ENCODE measurements at places on chromosomes 12 and 14.

- DNase-seq: no peak
Observed at GRCh38 chr12:121669521-121669900, at the start of gene MORN3. Gene MORN3, minus strand, starts transcription at chr12:121669654. Its CDS starts 171 bp downstream, at chr12:121669483.

GRCh38 chr12:67147447-67147846, 121.7 kb upstream of the CAND1 start:
- DNase-seq: no peak

GRCh38 chr12:127293507-127294310, 973.3 kb upstream of the TMEM132C start:
- peak; percentile 34 for DNase-seq

GRCh38 chr12:8018666-8019581, 13.6 kb upstream of the FOXJ2 start:
- no peak for DNase-seq

- DNase-seq: no peak
Observed at GRCh38 chr14:71163050-71163841, 256.0 kb downstream of the PCNX1 start.

- no peak for DNase-seq
Observed at GRCh38 chr12:52691076-52691840, 11.1 kb upstream of the KRT1 start.

GRCh38 chr14:21018286-21018685, 6.6 kb downstream of the NDRG2 start:
- DNase-seq: no peak

- DNase-seq: no peak
Observed at GRCh38 chr12:50024805-50025186, 498 bp downstream of the RACGAP1 start.

DNA sequence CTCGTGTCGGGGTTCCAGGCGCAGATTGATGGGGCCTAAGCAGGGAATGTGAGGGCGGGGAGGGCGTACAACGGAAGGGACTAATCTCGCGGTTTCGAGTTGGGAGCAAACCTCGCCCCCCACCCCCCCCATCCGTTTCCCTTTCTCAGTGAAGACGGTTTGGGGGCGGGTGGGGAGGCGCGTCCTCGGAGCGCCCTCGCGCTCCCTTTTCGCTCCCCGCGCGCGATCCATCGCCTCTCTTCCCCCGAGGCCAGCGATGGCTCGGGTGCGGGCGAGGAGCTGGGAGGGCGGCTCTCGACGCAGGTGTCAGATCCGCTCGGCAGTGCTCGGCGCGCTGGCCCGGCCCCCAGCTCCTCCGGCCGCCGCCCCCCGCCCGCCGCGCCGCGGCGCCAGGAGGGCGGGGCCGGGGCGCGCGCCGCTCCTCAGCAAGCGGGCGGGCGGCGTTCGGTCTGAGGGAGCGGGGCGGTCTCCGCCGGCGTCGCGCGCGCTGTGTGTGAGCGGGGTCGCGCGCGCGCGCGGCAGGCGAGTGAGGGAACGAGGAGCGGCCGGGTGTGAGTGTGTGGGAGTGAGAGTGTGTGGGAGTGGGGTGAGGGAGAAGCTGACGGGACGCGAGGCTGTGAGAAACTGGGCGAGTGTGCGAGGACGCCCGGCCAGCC, at the start of gene RIMKLB:
Gene RIMKLB, plus strand, starts transcription at position 516 of the 656 bp plus-strand sequence. CDS start 15,876 bp downstream, outside the sequence.
- DNase-seq: no peak

- no peak for DNase-seq
Observed at GRCh38 chr12:57479376-57480115, at the start of gene ARHGAP9. Gene ARHGAP9, minus strand, starts transcription at chr12:57479866. Its CDS starts 460 bp downstream, at chr12:57479406.

DNA sequence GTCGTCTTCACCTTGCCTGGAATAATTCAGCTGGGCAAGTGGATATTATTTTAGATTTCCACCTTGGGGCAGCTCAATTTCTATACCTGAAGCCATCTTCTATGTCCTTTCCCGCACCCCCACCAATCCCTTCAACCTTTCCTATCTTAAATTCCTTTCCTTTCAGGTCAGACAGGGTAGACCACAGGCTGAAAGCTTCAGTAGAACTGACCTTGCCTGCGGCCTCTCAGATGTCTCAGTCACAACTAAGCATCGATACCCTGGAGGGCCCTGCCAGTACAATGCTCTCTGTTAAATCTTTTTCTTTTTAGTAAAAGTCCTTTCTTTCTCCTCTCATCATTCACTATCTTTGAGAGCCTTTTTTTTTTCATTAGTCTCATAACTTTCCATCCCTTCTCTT, 38.9 kb downstream of the SLC2A14 start:
- no peak for DNase-seq

DNA sequence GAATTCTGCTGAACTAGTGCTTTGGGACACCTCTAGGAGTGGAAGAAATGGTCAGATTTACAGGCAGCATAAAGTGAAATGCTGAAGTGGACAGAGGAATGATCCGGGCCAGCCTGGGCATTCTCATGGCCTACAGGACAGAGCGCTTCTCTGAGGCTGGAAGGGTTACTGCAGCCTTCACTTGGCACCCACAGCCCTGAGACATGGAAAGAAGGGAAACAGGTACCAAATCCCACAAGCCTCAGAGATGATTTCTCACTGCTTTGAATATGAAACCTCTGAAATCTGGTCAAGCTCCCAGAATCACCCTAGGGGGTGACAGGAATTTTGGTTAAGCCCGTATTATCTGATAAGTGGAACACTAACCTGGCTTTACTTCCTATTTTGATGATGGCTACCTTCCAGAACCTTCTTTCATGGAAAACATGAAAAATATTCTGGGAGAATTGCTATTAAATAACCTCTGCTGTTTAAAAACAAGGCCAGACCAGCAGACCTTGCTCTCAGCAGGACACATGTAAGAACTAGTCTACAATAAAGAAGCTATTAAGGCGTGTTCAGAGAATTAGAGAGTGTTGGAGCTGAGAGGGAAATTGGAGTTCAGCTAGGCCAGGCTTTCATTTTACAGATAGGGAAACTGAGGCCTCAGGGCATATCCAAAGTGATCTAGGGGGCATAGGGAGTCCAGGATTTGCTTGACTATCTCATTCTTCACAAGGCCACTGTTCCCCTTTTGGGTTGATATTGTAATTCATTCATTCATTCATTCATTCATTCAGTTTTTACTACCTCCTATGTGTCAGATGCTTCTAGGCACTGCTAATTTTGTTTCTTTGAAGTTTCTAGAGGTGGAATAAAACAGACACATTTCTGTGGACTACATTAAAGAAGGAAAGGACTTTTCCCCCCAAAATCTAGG, 281.5 kb downstream of the ZFP36L1 start:
- no peak for DNase-seq

DNA sequence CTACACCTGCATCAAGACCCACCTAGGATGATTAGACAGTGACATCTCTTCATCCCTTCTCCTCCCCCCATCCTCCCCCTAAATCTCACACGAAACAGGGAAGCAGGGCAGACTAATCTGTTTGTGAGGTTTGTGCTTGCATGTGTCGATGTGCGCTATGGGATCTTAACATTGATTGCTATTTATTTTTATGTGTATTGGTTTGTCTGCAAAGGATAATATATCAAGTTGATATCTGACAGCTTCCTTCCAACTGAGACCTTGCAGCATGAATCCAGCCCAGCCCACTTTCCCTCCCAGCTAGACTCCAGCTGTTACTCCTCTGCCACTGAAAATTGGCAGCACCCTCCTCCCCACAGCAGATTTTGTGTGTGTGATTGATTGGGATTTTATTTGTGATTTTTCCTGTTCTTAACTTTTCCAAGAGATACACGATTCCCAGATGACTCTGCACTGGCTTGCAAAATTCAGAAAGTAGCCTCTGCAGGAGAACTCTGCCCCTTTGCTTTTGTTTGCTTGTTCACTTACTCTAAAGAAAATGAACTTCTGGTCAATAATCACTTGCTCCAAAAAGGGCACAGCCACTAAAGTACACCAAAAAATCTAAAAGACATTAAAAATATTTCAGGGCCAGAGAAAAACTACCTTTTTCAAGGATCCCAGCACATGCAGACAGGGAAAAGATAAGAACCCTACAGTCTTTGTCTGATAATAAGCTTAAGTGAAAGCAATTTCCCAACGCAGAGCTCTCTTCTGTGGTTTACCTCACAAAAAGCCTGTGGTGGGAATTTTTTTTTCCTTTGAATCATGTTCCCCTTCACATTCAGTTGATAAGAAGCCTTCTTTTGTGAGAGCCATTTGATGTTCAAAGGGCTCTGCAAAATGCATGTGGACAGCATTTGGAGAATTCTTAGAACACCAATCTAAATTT, 222.1 kb downstream of the RPS29 start:
- no peak for DNase-seq
